GM12892 (cell line): ENCODE measurements at places on chromosomes 16 and 17.

DNA sequence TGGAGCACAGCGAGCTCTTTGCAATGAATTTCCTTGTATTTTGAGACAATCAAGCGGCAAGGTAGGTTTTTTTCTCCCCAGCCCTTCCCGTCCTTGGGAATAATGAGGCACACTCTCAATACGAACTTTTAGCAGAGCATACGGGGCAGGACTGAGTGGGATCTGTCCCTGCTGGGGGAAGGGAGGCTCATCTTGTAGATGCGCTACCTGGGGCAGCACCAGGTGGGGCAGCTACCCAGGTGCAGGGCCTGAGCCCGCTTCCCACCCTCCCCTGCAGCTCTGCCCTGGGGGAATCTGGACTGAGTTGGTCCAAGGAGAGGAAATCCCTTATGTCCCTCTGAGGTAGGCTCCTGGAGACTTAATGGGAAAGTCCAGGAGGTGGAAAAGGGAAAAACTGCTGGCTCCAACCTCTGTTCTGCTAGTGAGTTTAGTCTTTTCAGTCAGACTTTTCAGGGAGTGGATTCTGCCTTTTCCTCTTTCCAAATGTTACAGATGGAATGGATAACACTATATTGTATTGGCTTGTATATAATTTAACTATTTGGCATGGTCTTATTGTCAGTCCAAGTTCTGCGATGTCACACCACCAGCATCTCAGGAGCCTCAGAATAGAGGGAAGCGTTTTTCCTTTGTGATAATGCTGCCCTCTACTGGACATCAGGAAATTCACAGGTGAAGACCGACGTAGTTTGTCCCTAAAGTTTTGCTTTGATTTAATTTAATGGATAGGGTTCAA is 9.6 kb upstream of the CES1 start:
- DNase-seq = peak; percentile 29

DNA sequence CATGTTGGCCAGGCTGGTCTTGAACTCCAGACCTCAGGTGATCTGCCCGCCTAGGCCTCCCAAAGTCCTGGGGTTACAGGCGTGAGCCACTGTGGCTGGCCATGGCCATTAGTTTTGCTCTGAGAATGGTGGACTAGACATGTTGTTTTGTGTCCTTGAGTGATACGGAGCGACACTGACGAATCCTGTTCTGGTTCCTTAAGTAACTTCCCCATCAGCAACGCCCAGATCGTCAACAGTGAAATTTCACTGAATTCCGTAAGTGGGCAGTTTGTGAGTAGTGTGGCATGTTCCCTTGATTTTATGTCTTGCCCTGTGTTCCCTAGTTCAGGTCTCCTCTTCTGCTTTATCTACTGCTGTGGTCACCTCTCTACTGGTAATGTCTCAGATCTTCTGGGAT is 67.4 kb downstream of the SNX29 start:
- DNase-seq = no peak

- no peak for DNase-seq
These were observed 4.1 kb downstream of the HS3ST6 start for GRCh38 chr16:1914084-1914608.

- DNase-seq = no peak
These were observed 511 bp upstream of the LIG3 start for GRCh38 chr17:34979650-34980352.

DNA sequence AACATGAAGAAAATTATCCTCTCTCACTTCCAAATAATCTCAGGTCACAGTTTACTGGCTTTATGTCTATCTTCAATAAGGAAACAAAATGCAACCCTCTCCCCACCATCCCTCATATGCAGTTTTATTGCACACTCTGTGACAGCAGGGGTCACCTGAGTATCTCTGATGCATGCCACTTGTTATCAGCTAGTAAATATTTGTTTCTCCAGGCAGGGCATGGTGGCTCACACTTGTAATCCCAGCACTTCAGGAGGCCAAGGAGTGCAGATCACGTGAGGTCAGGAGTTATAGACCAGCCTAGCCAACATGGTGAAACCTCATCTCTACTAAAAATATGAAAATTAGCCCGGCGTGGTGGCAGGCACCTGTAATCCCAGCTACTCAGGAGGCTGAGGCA is 61.1 kb downstream of the ADAMTS18 start:
- DNase-seq = no peak

GRCh38 chr16:1470481-1471251 is 4.2 kb downstream of the CLCN7 start:
- DNase-seq = no peak

DNA sequence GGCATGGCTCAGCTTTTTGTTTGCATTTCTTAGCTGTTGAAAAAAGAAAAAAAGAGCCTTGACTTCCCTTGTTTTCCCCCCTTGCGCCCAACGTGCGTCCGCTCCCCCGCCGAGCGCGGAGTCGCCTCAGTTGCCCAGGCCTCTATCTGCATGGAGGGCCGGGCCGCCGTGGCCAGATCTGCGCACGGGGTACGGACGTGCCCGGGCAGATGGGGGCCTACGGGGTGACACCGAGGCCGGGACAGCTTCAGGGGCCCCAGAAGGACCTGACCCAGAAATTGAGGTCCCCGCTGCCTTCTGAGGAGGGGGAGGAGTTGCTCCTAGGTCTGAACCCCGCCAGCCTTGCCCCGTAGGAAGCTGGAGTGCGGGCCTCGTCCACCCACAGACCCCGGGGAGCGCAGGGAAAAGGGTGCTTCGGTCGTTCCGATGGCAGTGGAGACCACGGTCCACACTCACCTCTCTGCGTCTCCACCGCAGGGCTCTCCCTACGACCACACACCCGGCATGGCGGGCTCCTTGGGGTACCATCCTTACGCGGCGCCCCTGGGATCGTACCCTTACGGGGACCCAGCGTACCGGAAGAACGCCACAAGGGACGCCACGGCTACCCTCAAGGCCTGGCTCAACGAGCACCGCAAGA is 1.5 kb downstream of the IRX5 start:
- DNase-seq = peak; percentile 6

DNA sequence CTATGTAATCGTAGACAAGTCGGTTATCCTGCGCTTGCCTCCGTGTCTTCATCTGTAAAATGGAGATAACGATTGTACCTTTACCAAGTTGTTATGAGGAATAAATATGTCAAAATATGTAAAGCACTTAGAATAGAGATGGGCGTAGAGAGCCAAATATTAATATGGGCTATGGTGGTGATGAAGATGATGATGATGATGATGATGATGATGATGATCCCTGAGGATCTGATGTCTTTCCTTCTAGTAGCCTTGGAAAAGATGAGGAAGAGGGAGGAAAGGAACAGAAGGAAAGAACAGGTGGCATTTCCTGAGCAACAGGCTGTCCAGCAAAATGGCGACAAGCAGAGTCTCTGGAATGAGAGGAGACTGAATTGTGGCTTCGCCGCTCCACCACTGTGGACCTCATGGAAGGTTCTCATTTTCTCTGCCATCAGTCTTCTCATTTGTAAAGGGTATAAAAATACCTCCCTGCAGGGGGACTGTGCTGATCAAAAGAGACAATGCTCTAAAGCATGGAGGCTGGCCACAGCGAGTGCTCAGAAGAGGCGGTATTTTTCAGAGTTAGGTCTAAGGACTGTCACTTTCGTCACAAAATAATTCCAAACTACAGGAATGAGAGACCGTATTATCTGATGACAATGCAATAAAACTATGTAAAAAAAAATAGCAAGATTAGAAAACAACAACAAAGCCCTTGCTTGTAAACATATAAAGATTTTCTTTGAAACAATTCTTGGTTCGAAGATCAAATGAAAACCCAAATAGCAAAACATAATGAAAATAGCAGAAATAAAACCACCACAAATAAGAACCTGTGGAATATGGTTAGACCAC is 17.2 kb upstream of the RCVRN start:
- no peak for DNase-seq

GRCh38 chr17:17028878-17029535 is 13.2 kb upstream of the MPRIP start:
- DNase-seq = no peak

DNA sequence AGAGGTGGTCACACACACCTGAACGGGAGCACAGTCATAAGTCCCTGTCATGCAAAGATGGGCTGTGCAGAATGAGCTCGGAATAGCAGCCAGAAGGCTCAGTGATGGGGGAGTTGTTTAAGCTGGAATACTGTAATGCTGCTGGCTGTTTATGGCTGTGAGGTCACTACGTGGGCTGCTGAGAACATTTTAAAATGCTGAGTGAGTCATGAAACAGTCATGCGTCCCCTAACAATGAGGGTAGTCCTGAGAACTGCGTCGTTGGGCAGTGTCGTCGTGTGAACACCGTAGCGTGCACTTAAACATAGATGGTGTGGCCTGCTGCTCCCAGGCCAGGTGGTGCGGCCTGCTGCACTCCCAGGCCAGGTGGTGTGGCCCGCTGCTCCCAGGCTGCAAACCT is 39.7 kb downstream of the TBCD start:
- DNase-seq = no peak

DNA sequence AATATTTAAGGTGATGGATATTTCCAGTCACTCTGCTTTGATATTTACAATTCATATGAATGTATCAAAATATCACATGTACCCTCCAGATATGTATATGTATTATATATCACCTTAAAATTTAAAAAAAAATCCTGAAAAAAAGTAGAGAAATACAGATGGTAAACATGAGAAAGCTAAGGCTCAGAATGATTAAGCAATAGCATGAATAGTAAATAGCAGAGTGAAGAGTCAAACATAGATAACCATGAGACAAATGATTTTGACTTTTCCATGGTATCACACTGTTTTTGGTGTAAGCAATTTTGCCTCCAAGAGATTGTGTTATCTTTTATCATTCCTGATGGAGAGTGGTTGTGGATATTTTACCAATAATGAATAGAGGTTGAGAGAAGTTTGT is 868.8 kb downstream of the CDH11 start:
- DNase-seq = no peak

- no peak for DNase-seq
These were observed 656.5 kb upstream of the SALL1 start for GRCh38 chr16:51807551-51807950.

GRCh38 chr16:55747785-55748184 is 85.1 kb downstream of the CES1 start:
- DNase-seq = no peak

- no peak for DNase-seq
These were observed 6.3 kb upstream of the MMP28 start for GRCh38 chr17:35801583-35802224.

DNA sequence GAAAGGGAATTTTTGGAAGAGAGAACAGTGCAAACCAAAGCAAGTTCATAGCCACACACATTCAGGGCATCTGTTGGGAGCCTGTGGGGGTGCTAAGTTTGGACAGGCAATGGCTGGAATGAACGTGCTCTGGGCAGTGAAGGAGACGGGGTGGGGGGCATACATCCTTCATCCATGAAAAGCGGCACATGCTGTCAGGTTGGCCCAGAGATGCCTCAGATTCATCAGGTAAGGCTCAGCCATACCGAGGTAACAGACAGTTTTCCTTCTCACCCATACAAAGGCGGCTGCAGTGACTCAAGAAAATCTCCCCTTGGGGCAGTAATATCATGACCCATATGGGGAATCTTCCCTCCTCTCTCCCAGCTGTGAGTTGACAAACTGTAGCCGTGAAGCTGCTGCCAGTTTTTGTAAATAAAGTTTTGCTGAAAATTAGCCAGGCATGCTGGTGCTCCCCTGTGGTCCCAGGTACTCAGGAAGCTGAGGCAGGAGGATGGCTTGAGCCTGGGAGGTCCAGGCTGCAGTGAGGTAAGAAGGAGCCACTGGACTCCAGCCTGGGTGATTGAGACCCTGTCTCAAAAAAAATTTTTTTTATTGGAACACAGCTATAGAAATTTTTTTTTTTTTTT is 9.2 kb upstream of the UBALD2 start:
- DNase-seq = no peak

GRCh38 chr16:50329446-50330189 is 39.2 kb downstream of the BRD7 start:
- DNase-seq = no peak
